Activated naive CD8-positive, alpha-beta T cell treated with anti-CD3 and anti-CD28 coated beads, Interleukin-2, amount 10 ng/mL, durations not matched to agents 7 days and 5 days (primary cell): ENCODE measurements at places on chromosomes 7 and 10. TPM values are rescaled to one million over a fixed set of nuclear protein-coding genes. Genes with fewer than 3 reads are reported as not detected.

- no peaks in the 10 kb centered on the region for H3K36me3 ChIP-seq
- no peak for DNase-seq
- H3K4me1 ChIP-seq: no peaks in the 10 kb centered on the region
- no peak overlapping the region for H3K4me3 ChIP-seq
- H3K27ac ChIP-seq: no peak overlapping the region
- H3K27me3 ChIP-seq: peaks cover 14% of the 10 kb centered on the region
Observed at GRCh38 chr7:8254215-8254614, 7.8 kb downstream of the ICA1 start.

Gene PLAC9
- total RNA-seq: not detected

GRCh38 chr10:68871731-68872342 is 29.3 kb upstream of the DDX50 start:
- H3K36me3 ChIP-seq: no peaks in the 10 kb centered on the region
- no peak overlapping the region for H3K27ac ChIP-seq
- H3K4me1 ChIP-seq: peaks cover 7% of the 10 kb centered on the region
- no peaks in the 10 kb centered on the region for H3K27me3 ChIP-seq

- H3K27me3 ChIP-seq: no peaks in the 10 kb centered on the region
- no peak overlapping the region for H3K4me3 ChIP-seq
- H3K36me3 ChIP-seq: peaks cover 46% of the 10 kb centered on the region
- no peak overlapping the region for H3K27ac ChIP-seq
- H3K4me1 ChIP-seq: peaks cover 10% of the 10 kb centered on the region
- DNase-seq: no peak
Observed at GRCh38 chr10:113879691-113880090, 25.2 kb downstream of the NHLRC2 start.

- H3K27me3 ChIP-seq: peaks cover 77% of the 10 kb centered on the region
- peaks cover 2% of the 10 kb centered on the region for H3K36me3 ChIP-seq
- H3K4me1 ChIP-seq: peaks cover 9% of the 10 kb centered on the region
Observed at GRCh38 chr7:42236976-42237810, at the start of gene GLI3. TSS of gene GLI3 (minus strand) at chr7:42237209. CDS start at chr7:42223253, 13,956 bp downstream.

Gene TNRC18
- total RNA-seq: 57.2 TPM

Gene CCL24
- total RNA-seq: not detected

GRCh38 chr10:127216786-127217185 is 20.4 kb upstream of the INSYN2A start:
- no peaks in the 10 kb centered on the region for H3K36me3 ChIP-seq
- H3K27me3 ChIP-seq: no peaks in the 10 kb centered on the region
- no peak overlapping the region for H3K4me3 ChIP-seq
- no peaks in the 10 kb centered on the region for H3K4me1 ChIP-seq

- H3K4me1 ChIP-seq: no peaks in the 10 kb centered on the region
- H3K27ac ChIP-seq: no peak overlapping the region
- H3K27me3 ChIP-seq: no peaks in the 10 kb centered on the region
- no peak overlapping the region for H3K4me3 ChIP-seq
Observed at GRCh38 chr7:146319629-146320028, 203.0 kb downstream of the CNTNAP2 start.

Gene TMEM130
- total RNA-seq: not detected

Gene LRRN3
- 187 TPM for total RNA-seq

GRCh38 chr7:156675721-156676120 is 35.1 kb downstream of the RNF32 start:
- H3K36me3 ChIP-seq: peaks cover 6% of the 10 kb centered on the region
- no peak for DNase-seq
- peaks cover 3% of the 10 kb centered on the region for H3K4me1 ChIP-seq
- no peak overlapping the region for H3K4me3 ChIP-seq

- no peaks in the 10 kb centered on the region for H3K4me1 ChIP-seq
- no peak overlapping the region for H3K27ac ChIP-seq
- DNase-seq: no peak
- H3K27me3 ChIP-seq: no peaks in the 10 kb centered on the region
- no peaks in the 10 kb centered on the region for H3K36me3 ChIP-seq
Observed at GRCh38 chr7:111265394-111265793, 174.5 kb downstream of the LRRN3 start.

- no peaks in the 10 kb centered on the region for H3K36me3 ChIP-seq
- H3K4me3 ChIP-seq: no peak overlapping the region
- no peak overlapping the region for H3K27ac ChIP-seq
- peaks cover 38% of the 10 kb centered on the region for H3K27me3 ChIP-seq
- no peak for DNase-seq
Observed at GRCh38 chr7:80127412-80128160, 7.0 kb upstream of the GNAI1 start.

DNA sequence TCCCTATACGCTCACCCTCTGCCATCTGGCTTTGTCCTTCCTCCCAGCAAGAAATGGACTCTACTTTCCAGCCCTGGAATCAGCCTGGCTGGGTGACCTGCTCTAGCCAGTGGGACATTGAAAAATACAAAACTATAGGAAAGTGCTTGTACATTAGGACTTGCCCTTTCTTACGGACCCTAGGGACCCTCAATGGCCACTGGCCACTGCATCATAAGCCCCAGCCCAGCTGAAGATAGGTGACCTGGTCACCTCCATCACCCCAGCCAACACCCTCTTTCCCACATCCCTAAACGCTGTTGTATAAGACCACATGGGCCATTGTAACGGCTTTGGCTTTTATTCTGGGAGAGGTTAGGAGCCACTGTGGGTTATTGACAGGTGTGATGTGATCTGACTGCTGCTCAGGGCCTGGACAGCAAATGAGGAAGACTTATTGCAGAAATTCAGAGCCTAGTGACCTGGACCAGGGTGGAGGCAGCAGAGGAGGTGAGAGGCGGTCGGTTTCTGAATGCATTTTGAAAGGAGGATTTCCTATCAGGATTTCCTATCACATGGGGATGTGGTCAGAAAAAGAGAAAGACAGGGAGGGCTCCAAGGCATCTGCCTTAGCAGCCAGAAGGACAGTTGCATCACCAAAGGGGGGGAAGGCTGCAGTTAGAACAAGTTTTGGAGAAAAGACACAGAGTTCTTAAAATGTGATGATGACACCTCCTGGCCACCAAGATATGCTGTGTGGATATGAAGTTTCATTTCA is 2.2 kb upstream of the LMBR1 start:
- peaks cover 5% of the 10 kb centered on the region for H3K36me3 ChIP-seq
- H3K27me3 ChIP-seq: peaks cover under 1% of the 10 kb centered on the region
- peak overlapping the region; percentile 81 for H3K27ac ChIP-seq
- peaks cover 35% of the 10 kb centered on the region for H3K4me1 ChIP-seq

GRCh38 chr7:85489498-85489897 is 302.6 kb upstream of the SEMA3D start:
- no peak for DNase-seq
- peaks cover 2% of the 10 kb centered on the region for H3K27me3 ChIP-seq
- no peak overlapping the region for H3K4me3 ChIP-seq
- no peak overlapping the region for H3K27ac ChIP-seq

DNA sequence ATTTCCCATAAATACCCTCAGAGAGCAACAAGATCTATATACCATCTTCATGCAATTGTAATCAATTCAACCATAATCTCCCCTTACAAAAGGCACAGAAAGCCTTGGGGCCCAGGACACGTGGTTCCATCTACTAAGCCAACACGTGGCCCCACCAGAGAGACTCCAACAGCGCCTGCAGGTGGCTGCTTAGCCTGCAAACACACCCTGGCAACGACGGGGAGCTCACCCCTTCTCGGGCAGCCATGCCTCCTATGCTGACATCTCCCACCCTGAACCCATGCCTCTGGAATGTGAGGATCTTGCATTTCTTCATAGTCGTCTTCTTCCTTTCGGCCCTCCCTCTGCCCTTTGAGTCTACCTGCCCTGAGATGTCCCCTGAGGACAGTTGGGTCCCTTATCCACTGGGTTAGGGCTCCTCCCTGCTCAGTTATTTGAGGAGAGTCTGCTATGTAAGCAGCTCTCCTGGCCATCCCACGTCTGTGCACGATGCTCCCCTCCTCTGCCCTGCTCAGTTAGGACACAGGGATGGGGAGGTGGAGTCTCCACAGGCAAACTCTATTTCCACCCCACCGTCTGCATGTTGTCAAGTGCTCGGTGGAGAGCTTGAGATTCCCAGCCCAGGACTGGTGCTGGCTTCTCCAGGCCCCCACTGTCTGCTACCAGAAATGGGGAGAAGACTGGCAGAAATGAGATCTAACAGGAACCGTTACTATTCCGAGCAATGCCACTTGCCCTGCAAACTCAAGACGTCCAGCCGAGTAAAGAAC is 36.5 kb downstream of the EBF3 start:
- no peaks in the 10 kb centered on the region for H3K27me3 ChIP-seq
- H3K4me1 ChIP-seq: no peaks in the 10 kb centered on the region
- H3K4me3 ChIP-seq: no peak overlapping the region

Gene SFRP4
- not detected for total RNA-seq

GRCh38 chr7:130874071-130874915 is 140.3 kb upstream of the KLF14 start:
- H3K4me3 ChIP-seq: no peak overlapping the region
- H3K27me3 ChIP-seq: no peaks in the 10 kb centered on the region
- no peak for DNase-seq
- peaks cover 22% of the 10 kb centered on the region for H3K4me1 ChIP-seq

Gene VWDE
- total RNA-seq: 5.5 TPM

Gene PTEN
- total RNA-seq: 97.1 TPM

Gene TRIM50
- not detected for total RNA-seq

DNA sequence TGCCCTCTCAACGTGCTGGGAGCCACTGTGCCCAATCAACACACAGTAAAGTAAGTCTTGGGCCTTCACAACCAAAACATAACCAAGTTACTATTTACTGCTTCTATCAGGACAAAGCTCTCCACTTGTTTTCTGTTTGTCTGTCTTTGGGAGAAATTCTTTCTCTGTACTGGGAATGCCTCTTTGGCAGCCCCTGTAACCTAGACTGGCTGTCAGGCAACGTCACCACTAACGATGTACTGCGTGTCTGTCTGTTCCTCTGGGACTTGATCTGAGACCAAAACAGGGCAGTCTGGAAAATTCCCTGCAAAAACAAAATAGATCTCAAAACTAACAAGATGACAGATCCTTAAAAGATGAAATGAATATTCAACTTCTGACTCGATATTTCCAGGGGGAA is 113.0 kb downstream of the SMURF1 start:
- no peaks in the 10 kb centered on the region for H3K27me3 ChIP-seq
- no peaks in the 10 kb centered on the region for H3K4me1 ChIP-seq
- no peak overlapping the region for H3K4me3 ChIP-seq
- no peak for DNase-seq

GRCh38 chr7:145845345-145845744 is 271.3 kb upstream of the CNTNAP2 start:
- H3K36me3 ChIP-seq: no peaks in the 10 kb centered on the region
- no peak overlapping the region for H3K4me3 ChIP-seq
- no peak overlapping the region for H3K27ac ChIP-seq
- H3K4me1 ChIP-seq: no peaks in the 10 kb centered on the region

Gene RPEL1
- not detected for total RNA-seq

- no peak for DNase-seq
- H3K4me1 ChIP-seq: peaks cover 2% of the 10 kb centered on the region
- peaks cover 5% of the 10 kb centered on the region for H3K27me3 ChIP-seq
- no peaks in the 10 kb centered on the region for H3K36me3 ChIP-seq
- no peak overlapping the region for H3K27ac ChIP-seq
Observed at GRCh38 chr7:55092186-55092974, 73.6 kb downstream of the EGFR start.

DNA sequence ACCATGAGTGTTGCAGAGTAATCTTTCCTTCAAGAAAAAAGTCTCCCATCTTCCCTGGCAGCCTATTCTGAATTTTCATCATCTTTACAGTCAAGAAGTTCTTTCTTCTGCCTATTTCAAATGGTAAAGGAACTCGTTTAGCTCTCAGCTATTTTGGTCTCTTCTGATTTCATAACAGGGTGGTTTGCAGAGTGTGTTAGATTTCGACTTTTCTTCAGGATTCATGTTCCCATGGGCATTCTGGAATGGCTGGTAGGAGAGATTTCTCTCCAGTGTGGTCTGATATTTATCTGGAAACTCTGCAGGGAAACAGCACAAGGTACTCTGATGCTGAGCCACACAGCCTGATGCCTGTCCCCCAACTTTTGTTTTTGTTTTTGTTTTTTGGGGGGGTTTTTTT is 111.1 kb upstream of the FAM171A1 start:
- H3K27ac ChIP-seq: no peak overlapping the region
- H3K27me3 ChIP-seq: peaks cover 4% of the 10 kb centered on the region
- H3K4me3 ChIP-seq: no peak overlapping the region
- H3K4me1 ChIP-seq: no peaks in the 10 kb centered on the region

DNA sequence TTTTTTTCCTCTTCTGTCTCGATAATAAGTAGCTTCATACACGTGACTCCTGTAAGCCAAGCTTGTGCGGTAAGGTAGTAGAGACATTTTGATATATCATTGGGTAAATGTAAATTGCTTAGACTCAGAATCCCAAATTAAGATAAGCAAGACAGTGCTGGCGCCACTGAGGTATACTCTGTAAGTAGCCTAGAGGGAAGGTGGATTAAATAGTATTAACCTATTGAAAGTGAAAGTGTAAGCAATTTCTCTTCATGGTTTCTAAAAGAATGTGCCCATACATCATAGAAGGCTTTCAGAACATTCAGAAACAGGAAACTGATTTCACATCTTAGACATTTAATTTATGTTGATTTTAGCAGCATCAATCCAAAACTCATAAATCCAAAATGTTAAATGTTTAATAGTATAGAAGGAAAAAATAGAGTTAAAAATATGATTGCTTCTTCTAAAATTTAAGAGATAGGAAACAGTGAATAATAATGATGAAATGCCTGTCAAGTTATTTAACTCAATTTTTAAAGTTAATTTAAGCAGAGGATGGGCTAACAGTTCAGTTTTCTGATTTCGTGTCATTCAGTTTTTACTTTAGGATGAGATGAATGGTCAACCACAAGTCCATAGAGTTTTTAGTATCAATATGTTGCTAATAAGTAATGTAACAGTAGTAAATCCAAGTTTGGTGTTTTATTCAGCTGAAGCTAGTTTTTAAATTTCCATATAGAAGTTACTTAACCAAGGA is 36.8 kb downstream of the LRRC72 start:
- H3K36me3 ChIP-seq: no peaks in the 10 kb centered on the region
- peaks cover 11% of the 10 kb centered on the region for H3K4me1 ChIP-seq
- H3K27me3 ChIP-seq: no peaks in the 10 kb centered on the region

Gene SPDYE2B
- total RNA-seq: not detected

GRCh38 chr10:68611227-68611626 is 51.1 kb downstream of the TET1 start:
- no peak for DNase-seq
- no peak overlapping the region for H3K4me3 ChIP-seq
- peaks cover 1% of the 10 kb centered on the region for H3K36me3 ChIP-seq
- peaks cover 1% of the 10 kb centered on the region for H3K4me1 ChIP-seq
- H3K27ac ChIP-seq: no peak overlapping the region

- no peak overlapping the region for H3K4me3 ChIP-seq
- H3K27ac ChIP-seq: no peak overlapping the region
- H3K4me1 ChIP-seq: peaks cover 18% of the 10 kb centered on the region
- H3K27me3 ChIP-seq: no peaks in the 10 kb centered on the region
Observed at GRCh38 chr7:26332698-26333097, 41.0 kb downstream of the SNX10 start.

- no peaks in the 10 kb centered on the region for H3K27me3 ChIP-seq
- no peak overlapping the region for H3K4me3 ChIP-seq
- no peak for DNase-seq
- H3K36me3 ChIP-seq: no peaks in the 10 kb centered on the region
- no peak overlapping the region for H3K27ac ChIP-seq
- H3K4me1 ChIP-seq: no peaks in the 10 kb centered on the region
Observed at GRCh38 chr10:43214956-43215561, 51.8 kb downstream of the RASGEF1A start.
